ENCODE measurements at places on chromosomes 1 and 21.
A peak's percentile ranks its signal among the peaks of the same experiment; 100 is the strongest.

DNA sequence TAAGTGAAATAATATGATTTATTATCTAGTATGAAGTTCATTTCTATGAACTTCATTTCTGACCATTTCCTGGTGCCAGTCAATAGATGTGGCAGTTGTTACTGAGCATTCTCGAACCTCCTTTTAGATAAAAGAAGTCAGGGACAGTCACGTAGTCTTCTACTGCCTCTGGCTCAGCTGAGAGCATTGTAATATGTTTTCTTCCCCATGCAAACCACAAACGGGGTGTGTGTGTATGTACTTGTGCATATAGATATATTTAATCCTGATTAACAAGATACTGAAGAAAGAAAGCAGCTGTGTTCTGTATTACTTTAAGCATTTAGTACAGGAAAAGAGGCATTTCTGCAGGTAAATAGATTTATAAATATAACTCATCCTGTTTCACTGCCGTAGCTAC is 21.6 kb downstream of the ZNF684 start:
- DNase-seq: no peak

GRCh38 chr1:172107316-172107975 is 266.1 kb downstream of the DNM3 start:
- DNase-seq: no peak

DNA sequence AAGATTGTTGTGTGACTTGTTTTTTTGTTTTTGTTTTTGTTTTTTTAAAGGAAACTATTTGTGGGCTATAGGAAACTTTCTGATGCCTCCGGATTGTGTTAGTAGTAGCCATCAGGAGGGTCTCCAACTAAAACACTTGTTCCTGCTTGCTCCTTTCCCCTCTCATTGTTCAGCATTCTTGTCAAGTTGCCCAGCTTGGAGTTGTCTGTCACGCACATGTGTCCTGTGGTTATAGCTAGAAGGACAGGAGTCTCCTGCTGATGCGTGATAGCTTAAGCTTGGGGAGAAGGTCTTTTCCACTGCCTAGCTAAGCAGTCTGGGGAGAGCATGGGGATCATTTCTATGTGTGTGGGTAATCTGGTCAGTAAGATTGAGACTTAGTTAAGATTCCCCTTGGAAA is 3.2 kb upstream of the LYPLA2 start:
- no peak for DNase-seq

- DNase-seq: no peak
Observed at GRCh38 chr21:43733529-43734071, 14.7 kb downstream of the PDXK start.

DNA sequence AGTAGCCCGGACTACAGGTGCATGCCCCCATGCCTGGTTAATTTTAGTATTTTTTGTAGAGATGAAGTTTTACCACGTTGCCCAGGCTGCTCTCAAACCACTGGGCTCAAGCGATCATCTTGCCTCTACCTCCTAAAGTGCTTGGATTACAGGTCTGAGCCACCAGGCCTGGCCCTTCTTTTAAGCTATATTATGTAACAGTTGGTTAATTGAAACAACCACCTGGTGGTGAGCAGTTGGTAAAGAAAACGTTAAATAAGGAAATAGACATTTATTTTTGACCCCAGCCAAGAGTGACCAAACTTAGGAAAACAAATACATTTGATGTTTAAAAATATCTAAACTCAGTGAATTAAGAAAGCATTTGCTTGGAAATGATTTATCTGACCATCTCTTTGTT is 12.1 kb upstream of the PDC start:
- no peak for DNase-seq

DNA sequence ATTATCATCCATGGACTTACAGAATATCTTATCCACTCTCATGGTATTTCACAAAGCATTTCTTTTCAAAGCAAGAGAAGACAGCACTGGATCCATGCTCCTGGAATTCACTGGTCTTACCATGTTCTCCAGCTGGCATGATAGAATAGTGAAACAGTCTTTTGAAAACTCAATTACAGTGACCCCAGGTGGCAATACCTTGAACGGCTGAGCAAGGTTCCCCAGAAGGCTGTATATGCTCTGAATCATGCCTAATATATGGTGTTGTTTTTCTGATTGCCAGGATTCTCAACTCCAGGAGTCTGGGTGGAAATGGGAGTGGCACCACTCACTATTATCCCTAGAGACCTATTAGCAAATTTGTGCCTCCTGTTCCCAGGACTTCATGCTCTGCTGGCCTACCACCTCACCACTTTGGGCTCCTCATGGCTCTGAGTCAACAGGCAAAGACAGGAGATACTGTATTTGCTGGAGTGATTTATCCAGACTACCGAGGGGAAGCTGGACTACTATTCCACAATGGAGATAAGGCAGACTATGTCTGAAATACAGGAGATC is 87.6 kb downstream of the CATSPERE start:
- DNase-seq: no peak

DNA sequence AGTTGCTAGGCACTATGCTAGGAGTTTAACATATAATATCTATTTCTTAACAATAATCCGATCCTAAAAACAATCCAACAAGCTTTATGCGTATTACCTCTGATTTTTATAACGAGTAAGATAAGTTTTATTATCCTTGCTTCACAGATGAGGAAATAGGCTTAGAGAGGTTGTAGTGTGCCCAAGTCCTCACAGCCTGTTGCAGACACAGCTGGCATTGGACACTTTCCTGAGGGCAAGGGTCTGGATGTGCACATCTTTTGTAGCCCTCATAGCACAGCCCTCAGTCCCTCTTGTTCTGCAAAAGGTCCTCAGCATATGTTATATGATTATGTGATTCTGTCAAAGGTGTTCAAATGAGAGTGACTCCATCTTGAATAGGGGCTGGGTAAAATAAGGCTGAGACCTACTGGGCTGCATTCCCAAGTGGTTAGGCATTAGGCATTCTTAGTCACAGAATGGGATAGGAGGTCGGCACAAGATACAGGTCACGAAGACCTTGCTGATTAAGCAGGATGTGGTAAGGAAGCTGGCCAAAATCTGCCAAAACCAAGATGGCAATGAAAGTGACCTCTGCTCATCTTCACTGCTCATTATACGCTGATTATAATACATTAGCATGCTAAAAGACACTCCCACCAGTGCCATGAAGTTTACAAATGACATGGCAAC is 75.7 kb upstream of the F3 start:
- no peak for DNase-seq

- no peak for DNase-seq
Observed at GRCh38 chr1:1916851-1917251, 1.8 kb downstream of the CALML6 start.

GRCh38 chr1:162997499-162998285 is 71.5 kb upstream of the RGS4 start:
- DNase-seq: no peak

DNA sequence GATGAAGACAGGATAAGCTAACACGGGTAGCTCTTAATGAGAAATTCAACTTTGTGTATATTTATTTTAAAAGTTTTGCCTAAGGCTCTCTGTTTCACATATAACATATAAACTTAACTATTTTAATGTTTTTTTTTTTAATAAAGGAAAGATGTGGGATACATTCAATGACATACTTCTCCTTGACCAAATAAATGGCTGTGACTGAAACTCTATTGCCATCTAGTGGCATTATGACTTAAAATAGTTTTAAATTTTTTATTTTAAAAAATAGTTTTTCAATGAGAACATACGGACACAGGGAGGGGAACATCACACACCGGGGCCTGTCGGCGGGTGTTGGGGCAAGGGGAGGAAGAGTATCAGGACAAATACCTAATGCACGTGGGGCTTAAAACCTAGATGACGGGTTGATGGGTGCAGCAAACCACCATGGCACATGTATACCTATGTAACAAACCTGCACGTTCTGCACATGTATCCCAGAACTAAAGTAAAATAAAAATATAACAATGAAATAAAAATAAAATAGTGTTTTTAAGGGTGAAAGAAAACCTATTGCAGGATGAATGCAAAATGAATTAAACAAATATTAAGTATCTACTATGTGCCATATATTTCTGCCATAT is 83.4 kb downstream of the LYST start:
- DNase-seq: peak; percentile 33

DNA sequence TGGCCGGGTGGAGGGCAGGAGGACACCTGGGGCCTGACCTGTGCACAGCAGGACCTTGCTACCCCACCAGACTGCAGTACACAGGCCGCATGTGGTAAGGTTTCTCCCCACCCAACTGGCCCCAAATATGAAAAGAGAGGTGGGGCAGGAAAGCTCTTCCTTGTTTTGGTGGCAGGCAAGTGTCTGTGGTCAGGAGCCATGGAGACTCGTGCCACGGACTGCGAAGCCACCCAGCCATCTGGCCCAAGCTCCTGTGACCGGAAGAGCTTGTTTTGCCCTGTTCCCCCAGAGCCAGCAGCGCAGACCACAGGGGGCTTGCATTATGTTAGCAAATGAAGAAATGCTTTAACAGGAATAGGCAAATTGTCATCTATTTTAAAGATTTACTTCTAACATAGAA is 54.9 kb downstream of the OLIG1 start:
- DNase-seq: no peak

DNA sequence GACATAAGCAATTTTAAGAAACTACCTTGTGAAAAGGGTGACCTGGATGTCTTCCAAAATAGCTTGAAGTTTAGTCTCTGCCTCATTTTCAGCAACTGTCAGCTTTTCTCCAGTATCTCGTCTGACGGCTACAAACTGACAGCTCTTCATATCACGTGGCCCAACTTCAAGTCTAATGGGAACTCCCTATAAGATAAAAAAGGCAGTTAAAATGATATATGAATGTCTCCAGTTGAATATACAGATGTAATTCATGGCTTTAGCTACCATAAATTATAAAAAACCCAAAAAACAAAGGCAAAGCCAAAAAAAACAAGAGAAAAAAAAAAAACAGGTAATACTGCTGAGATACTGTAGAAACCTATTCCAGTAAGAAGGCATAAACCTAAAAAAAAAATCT is 44.9 kb upstream of the SLC30A10 start:
- no peak for DNase-seq

- DNase-seq: no peak
Observed at GRCh38 chr21:42833439-42833815, 45.9 kb downstream of the WDR4 start.

- peak; percentile 85 for DNase-seq
Observed at GRCh38 chr1:198018529-198018928, 101.4 kb downstream of the LHX9 start.

DNA sequence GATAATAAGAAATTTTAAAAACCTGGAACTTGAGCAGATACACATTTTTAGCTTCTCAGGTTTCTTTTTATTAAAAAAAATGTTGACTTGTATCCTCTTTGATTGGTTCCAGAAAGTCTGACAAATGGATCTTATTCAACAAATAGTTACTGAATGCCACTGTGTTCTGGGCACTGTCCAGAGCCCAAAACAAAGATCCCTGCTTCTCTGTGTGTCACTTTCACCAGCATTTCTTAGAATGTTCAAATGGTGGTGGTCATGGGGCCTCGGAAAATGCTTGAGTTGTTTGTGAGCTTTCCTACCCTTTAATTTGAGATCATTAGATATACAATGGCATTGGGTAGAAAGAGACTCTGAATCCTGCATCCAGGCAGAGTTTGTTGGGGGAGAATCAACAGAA is 19.9 kb downstream of the ACTN2 start:
- DNase-seq: no peak

- DNase-seq: no peak
Observed at GRCh38 chr1:240813720-240814119, 201.8 kb upstream of the GREM2 start.

DNA sequence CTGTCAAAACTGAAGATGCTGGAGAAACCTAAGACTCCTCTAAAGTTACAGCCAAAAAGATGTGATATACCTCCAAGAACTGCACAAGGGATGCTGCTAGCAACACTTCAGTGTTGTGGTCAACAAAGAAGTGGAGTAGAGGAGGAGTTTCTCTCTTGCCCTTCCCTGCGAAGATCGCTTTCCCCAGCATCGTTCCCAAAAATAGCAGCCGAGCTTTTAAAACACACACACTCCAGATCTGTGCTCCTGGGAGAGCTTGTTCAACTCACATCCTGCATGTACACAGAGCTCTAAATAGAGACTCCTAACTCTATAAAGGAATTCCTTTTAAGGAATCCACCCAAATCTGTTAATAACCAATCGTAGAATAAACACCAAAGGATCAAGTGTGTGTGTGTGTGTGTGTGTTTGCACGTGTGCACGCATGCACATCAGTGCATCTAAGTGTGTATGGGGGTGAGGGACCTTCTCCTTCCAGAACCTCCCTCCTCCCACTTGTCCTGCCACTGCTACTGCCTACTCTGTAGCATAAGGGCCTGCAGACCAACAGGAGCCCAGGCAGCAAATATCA is 58.5 kb downstream of the PSMG1 start:
- no peak for DNase-seq

DNA sequence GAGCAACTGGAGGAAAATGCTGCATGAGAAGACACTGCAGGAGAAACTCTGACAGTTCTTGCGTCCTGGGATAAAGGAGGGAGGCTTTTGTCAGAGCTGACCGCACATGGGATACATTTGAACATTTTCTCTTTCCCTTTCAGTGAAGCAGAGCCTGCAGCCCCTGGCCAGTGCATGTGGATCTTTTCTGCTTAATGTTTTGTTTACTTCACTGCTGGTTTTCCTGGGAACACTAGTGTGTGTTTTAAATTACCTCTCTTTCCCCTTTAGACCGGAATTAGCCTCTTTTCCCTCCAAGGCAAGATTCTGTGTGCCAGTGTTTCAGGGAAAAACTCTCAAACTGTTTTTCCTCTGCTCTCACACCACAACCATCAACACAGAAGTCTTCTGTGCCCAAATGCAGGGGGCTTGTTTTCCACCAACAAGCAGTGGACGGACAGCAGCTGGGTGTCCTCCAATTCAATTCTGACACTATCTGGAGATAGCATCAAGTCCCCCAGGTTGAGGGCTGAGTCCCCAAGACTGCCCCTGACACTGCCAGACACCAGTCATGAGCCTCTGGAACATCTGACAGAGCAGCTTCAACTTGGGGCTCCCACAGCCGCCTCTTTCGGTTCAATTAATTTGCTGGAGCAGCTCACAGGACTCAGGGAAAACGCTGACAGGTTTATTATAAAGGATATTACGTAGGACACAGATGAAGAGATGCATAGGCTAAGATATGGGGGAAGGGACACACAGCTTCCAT is 136.2 kb downstream of the RHOU start:
- DNase-seq: no peak

GRCh38 chr1:89050649-89051033 is 14.4 kb downstream of the GBP1 start:
- no peak for DNase-seq

GRCh38 chr1:8360493-8361197 is 42.7 kb downstream of the SLC45A1 start:
- no peak for DNase-seq

DNA sequence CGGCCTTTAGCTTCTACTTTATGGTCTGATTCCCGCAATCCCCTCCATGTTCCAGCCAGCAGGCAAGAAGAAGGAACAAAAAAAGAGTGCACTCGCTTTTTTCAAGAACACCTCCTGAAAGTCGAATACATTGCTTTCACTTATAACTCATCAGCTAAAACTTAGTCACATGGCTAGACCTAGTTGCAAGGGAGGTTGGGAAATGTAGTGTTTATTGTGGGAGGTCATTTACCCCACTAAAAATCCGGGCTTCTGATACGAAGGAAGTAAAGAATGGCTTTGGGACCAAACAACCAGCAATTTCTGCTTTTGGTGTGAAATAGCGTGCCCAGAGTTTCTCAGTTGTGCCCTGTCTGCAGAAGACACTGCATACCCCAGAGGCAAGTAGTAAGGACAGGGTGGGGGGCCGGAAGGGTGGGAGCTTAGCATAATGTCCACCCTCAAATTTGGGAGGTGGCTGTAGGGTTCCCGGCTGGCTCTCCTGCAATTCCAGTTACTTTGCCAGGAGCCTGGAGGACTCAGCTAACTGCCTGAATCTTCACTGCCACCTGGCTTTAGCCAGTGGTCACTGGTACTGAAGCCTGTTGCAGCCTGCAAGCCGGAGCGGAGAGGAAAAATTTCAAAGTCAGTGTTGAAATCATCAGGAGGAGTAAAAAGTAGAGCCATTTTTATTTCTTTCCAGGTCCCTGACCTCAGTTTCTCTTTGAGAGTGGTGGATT is 57.7 kb upstream of the F3 start:
- no peak for DNase-seq
